ENCODE measurements at places on chromosomes 3 and 15. TPM values are rescaled to one million over a fixed set of nuclear protein-coding genes. Genes with fewer than 3 reads are reported as not detected.

- no peaks in the 10 kb centered on the region for H3K36me3 ChIP-seq
- no peak for DNase-seq
- H3K27me3 ChIP-seq: peaks cover 4% of the 10 kb centered on the region
- H3K4me1 ChIP-seq: no peaks in the 10 kb centered on the region
These were observed 311.3 kb upstream of the SLCO3A1 start for GRCh38 chr15:91542226-91542625.

- no peak overlapping the region for H3K4me3 ChIP-seq
- peaks cover 19% of the 10 kb centered on the region for H3K4me1 ChIP-seq
- no peak overlapping the region for H3K27ac ChIP-seq
These were observed 81.8 kb downstream of the WWTR1 start for GRCh38 chr3:149575961-149576564.

DNA sequence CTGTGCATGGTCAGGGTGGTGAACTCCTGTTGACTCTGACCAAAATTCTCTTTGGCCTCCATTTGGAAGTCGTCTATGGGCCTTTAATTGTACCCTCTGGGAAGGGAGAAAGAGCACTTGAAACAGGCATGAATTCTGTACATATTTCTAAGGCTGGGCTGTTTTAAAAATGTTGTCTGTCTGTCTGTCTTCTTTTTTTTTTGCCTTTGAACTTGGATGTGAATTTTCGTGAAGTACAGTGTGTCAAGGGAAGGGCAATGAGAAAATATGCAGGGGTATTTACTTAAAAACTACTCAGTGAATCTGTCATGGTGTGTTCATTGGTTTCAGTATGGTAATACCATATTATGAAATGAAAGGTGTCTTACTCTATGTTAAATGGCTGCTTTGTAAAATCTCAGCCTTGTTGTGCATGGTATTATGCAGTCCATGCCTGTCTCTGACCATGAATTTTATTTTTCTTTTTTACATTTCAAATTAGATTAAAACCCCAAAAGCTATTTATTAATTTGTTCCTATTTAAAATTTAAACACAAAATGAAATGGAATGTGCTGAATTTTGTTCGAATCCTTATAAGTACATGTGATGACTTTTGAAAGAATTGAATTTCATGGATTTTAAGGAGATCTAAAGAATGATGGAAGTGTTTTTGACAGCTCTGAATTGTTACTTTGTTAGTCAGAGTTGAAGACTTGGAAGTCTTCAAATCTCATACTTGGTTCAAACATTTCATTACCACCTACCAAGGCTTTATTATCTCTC lies 51.1 kb downstream of the RARB start:
- no peak for DNase-seq
- H3K4me1 ChIP-seq: no peaks in the 10 kb centered on the region
- peaks cover 7% of the 10 kb centered on the region for H3K27me3 ChIP-seq
- no peak overlapping the region for H3K27ac ChIP-seq
- H3K4me3 ChIP-seq: no peak overlapping the region
- H3K36me3 ChIP-seq: no peaks in the 10 kb centered on the region

RAB6B gene
- total RNA-seq: 0.29 TPM

UMPS gene
- 94.0 TPM for total RNA-seq
